Gastrocnemius medialis (tissue), 4 donors: ENCODE measurements at places on chromosomes 16 and 17. TPM values are rescaled to one million over a fixed set of nuclear protein-coding genes. Genes with fewer than 3 reads are reported as not detected.
A peak's percentile ranks its signal among the peaks of the same experiment; 100 is the strongest.

DNA sequence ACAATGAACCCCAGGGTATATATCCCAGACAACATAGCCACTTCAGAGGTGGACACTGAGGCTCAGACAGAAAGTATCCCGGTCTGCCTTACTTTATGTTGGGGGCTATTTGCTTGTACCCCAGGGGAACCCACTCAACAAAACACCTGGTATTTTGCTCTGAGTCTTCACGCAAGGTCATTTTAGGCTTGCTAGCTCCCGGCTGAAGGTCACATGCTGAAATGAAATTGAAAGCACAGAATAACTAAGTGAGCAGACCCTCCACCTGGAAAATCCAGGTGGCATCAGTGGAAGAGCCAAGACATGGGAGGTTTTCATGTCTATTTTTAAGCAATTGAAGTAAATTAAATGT, 4.1 kb upstream of the KDM8 start:
- no peak for DNase-seq

DNA sequence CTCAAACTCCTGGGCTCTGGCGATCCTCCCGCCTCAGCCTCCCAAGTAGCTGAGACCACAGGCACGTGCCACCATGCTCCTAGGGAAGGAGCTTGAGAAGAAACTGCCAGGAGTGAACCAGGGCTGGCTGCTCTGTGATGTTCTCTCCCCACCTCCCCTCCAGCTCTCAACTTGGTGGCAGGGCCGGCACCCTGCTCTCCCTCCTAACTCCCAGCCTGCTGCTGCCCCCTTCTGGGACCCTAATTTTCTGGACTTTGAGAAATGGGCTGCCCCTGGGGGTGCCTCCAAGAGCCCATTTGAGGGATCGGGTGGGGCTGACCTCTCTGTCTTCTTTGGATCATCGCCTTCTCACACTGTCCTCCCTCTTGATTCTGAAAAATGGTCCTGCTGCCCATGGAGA, 14.9 kb upstream of the STAT3 start:
- no peak for DNase-seq

The KRTAP1-4 gene
- total RNA-seq: not detected

- no peak for DNase-seq
Observed at GRCh38 chr17:27522028-27522635, 65.9 kb downstream of the KSR1 start.

DNA sequence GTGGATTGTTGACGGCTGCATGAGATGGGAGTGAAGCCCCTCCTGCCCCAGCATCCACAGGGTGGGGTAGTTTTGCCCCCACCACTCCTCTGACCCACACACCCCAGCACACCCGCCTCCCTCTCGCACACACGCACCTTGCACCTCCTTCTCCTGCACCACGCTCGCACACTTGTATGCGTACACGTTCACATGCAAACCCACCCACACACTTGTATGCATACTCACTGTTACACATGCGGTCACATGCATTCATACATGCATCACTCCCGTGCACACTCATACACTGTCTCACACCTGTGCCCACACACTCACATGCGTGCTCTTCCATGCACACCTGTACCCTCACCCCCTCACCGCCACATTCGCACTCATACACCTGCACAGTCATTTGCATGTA, 70.5 kb upstream of the CIBAR2 start:
- DNase-seq: no peak

The ZMYND15 gene
- total RNA-seq: not detected

The SLFN13 gene
- 0.05 TPM for total RNA-seq

The TBC1D3E gene
- not detected for total RNA-seq

The GNAO1 gene
- total RNA-seq: 2.0 TPM

DNA sequence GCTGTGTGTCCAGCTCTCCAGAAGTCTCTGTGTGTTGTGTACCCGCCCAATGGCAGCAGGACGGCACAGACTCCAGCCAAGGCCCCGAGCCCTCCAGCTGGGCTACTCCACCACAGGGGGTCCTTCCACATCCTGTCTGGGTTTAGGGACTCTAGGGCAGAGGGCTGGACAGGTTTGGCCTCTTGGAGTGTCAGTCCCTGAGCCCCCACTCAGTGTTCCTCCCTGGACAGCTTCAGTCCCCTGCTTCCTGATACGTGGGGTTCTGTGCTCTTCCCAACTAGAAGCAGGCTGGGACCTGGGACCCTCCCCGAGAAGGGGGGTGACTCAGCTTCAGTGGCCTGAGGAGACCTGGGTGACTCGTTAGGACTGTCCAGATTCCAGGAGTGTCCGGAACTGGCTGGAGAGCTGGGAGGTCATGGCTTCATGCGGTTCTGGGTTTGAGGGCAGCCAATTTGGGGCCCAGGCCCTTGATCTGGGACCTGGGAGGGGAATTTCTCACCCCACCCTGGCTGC, 4.2 kb downstream of the CDK3 start:
- no peak for DNase-seq

DNA sequence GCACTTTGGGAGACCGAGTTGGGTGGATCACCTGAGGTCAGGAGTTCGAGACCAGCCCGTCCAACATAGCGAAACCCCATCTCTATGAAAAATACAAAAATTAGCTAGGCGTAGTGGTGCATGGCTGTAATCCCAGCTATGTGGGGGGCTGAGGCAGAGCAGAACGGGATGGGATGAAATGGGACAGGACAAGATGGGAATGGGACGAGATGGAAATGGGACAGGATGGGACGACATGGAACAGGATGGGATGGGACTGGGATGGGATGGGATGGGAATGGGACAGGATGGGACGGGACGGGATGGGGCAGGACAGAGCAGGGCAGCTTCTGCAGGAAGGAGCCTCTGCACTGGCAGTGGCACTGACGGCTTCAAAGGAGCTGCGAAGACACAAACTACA, 106.1 kb downstream of the ANKRD11 start:
- DNase-seq: no peak

DNA sequence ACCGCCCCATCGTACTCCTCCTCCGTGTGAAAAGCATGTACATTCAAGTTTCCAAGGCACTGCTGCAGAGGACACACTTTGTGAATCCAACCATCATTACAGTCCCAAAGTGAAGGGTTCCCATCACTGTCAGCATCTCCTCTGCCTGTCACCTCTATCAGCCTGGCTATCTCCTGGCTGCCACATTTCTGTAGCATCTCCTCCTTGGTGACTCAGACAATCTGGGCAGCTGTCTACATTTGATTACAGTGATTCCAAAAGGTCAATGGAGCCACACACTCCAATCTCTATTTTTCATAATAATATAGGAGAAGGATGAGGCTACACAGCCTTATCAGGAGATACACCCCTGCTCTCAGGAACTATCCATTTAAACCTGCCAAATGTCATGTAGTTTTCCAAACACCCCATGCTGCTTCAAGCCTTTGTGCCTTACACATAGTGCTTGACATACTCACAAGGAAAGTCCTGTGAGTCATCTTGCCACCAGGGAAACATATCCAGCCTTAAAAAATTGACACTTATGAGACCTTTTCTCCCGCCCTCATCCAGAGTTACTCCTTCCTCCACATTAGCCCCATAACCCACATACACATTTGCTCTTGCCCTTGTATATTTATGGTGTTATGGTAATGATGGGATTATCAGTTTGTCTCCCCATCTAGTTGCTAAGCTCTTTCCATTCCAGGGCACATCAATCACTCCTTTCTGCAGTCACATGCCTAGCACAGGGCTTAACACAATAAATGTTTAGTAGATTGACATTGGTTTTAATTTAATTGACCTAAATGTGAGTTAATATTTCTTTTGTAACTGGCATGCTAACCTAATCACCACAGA, 250.1 kb upstream of the CDH5 start:
- DNase-seq: no peak

GRCh38 chr16:57146040-57146647, 39.7 kb downstream of the PSME3IP1 start:
- no peak for DNase-seq

DNA sequence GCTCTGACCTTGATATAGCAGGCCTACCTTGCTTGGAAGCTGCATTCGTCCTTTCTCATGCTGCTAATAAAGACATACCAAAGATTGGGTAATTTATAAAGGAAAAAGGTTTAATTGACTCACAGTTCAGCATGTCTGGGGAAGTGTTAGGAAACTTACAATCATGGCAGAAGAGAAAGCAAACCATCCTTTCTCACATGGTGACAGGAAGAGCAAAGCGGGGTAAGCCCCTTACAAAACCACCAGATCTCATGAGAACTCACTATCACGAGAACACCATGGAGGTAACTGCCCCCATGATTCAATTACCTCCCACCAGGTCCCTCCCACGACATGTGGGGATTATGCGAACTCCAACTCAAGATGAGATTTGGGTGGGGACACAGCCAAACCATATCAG, 6.0 kb upstream of the MAPT start:
- no peak for DNase-seq

- DNase-seq: no peak
Observed at GRCh38 chr16:9437115-9437514, 345.7 kb downstream of the HAPSTR1 start.

GRCh38 chr17:16435925-16436886, 20.8 kb downstream of the TRPV2 start:
- DNase-seq: no peak

DNA sequence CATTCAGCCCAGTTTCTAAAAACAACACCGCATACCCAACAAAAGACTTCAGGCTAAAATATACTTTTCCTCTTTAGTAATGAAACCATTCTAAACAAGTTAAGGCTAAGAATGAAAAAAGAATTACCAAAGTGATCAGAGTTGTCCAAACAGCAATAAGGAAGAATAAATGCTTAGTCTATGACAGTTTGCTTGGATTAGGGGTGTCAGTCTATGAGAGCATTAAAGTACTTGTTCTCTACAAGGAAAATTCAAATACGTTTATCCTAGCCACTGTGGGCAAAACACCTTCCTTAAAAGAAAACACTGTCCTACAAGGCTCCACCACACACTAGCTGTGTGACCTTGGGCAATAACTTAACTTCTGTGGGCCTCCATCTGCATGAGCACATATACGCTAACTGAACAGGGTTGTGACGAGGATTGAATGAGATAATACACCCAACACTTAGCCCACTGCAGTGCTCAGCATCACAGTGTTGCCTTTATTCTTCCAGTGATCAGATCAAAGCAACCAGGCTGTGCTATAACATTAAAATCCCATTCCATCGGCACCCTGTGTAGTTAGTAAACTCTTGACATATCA, 53.6 kb downstream of the TEX2 start:
- no peak for DNase-seq

DNA sequence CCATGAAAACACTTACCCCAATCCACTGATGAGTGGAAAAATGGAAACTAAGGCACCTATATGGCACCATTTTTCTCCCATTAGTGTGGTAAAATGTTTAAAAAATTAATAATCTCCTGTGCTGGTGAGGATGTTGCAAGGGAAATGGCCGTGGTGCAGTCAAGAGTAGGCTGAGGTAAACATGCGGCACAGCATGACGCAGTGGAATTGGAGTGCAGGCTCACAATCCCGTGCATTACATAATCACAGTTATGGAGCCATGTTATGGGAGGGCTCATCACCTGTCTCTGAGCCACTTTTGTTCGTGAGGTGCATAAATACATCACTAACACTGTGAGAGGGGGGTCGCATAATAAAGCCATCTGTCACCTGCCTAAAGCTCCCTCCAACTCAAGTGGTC, 164.4 kb upstream of the XYLT1 start:
- no peak for DNase-seq

GRCh38 chr16:1438229-1439057, 5.9 kb downstream of the CCDC154 start:
- DNase-seq: no peak

- no peak for DNase-seq
Observed at GRCh38 chr16:626787-627453, 3.9 kb upstream of the WFIKKN1 start.

The KRT20 gene
- total RNA-seq: not detected

The PIGS gene
- 51.9 TPM for total RNA-seq

The CA5A gene
- total RNA-seq: not detected

DNA sequence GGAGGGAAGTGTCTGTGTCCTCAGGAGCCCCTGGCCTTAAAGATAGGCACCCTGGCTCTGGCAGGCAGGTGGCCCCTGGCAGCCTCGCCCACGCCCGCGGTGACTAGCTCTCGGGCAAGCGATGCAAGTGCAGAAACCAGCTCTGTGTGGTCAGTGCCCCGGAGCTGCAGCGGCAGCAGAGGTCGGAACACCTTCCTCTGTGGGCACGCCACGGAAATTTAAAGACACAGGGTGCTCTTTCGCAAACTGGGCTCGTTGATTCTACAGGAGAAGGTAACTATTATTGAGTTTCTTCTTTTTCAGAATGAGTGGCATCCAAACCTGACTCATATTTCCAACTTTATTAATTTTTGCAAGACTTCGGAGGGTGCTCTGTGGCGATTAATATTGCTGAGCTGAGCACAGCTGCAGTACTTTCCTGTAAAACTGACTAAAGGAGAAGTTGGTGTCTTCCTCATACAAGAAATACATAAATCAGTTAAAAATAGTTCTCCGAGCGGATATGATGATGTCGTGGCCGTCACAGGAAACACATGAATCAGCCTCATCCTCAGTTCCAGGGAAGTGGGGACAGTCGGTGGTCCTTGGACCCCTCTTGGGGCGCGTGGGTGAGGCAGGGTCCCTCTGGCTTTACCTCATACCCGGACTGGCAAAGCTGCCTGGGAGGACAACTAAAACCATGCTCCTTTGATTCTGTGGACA, 120.2 kb downstream of the METRNL start:
- DNase-seq: peak; percentile 16

DNA sequence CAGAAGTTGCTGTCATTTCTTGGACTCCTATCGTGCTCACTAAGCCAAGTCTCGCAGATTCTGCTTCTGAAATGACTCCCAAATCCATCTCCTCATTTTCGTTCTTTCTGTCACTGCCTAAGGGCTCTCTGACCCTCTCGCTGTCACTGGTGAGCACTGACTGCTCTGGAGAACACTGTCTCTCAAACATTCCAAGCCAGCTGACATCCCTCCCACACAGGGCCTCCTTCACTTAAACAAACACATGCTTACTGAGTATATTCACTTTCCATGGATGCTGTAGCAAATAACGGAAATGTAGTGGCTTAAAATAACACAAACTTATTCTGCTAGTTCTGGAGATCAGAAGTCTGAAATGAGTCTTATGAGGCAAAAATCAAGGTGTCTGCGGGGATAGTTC, 18.8 kb downstream of the CACNG1 start:
- no peak for DNase-seq

- DNase-seq: no peak
Observed at GRCh38 chr16:80300456-80300855, 240.3 kb upstream of the DYNLRB2 start.

GRCh38 chr17:1183171-1183873, 3.5 kb upstream of the ABR start:
- DNase-seq: no peak

The ADORA2B gene
- total RNA-seq: 0.25 TPM

GRCh38 chr17:48643697-48644012, 17.5 kb upstream of the HOXB9 start:
- DNase-seq: no peak
